ENCODE measurements at places on chromosomes 4 and X. TPM values are rescaled to one million over a fixed set of nuclear protein-coding genes. Genes with fewer than 3 reads are reported as not detected.

Gene CXCL8
- 1,559 TPM for total RNA-seq

Gene MAMLD1
- 0.72 TPM for total RNA-seq

Gene IL1RAPL1
- not detected for total RNA-seq

Gene CLCN5
- total RNA-seq = 9.4 TPM

Gene FAM156B
- total RNA-seq = 40.3 TPM

Gene FAAH2
- total RNA-seq = 0.05 TPM

Gene NOX1
- total RNA-seq = 0.78 TPM

Gene ARHGEF38
- total RNA-seq = 0.02 TPM

Gene COX7B2
- not detected for total RNA-seq

Gene CYLC1
- not detected for total RNA-seq

Gene TENM3
- 13.8 TPM for total RNA-seq

Gene AMOT
- total RNA-seq = 0.98 TPM

Gene SPATA4
- not detected for total RNA-seq

Gene MTMR1
- 19.8 TPM for total RNA-seq

Gene PPP1R2C
- not detected for total RNA-seq

All from NCI-H460 (cell line).